ENCODE measurements at places on chromosomes 6 and 20.

DNA sequence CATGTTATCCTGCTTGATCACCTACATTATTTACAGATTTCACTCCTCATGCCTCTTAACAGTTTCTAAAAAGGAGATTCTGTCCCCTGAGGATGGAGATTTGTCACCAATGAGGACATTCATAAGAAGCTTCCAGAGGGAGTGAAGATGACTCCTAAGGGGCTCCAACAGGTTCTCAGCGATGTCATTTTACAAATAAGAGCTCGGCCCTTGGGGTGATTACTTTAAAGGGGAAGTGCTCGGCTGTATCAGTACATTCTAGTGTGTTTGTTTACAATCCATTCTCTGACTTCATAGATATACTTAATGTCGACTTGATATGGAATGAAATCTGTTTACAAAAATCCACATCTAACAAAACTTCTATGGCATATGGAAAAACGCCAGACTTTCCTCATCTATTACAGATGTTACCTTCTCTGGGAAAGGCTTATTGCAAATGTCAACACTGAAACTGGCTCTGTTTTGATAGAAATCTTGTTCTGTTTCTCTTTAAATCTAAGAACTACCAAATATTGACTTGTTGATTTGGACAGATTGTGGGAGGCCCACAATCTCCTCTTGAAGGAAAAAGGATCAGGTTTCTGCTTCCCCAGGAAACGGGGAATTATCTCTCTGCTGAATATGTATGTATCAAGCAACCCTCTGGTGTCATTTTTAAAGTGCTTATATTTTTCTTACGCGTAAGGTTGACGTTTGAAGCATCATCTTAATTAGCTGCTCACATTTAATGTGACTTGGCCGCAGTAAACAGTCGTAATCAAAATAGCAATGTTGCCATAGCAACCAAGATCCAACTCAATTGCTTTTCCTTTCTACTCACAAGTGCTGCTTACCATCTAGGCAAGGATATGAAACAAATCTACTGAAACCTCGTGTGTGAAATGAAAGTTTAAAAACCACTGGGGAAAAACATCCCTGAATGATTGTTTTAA, 95.7 kb downstream of the SHLD1 start:
- DNase-seq, result no peak

DNA sequence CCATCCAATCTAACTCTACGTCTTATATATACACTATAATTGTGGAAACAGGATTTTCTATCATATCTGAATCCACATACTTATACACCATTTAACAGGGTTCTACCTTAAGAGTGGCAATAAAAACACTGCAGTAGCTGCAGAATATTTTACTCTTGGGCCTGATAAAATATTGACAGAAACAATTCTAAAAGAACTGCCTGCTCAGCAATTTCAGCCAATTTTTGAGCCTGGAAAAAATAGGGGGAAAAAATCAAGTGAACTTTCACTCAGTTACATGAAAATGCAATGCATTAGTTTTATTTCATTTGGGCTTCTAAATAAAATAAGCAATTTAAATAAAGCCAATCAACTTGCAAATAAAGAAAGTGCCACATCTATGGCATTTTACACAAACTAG, 246.5 kb upstream of the RUNX2 start:
- no peak for DNase-seq

- DNase-seq, result no peak
These were observed 213.3 kb upstream of the SGK1 start for GRCh38 chr6:134531188-134531551.

DNA sequence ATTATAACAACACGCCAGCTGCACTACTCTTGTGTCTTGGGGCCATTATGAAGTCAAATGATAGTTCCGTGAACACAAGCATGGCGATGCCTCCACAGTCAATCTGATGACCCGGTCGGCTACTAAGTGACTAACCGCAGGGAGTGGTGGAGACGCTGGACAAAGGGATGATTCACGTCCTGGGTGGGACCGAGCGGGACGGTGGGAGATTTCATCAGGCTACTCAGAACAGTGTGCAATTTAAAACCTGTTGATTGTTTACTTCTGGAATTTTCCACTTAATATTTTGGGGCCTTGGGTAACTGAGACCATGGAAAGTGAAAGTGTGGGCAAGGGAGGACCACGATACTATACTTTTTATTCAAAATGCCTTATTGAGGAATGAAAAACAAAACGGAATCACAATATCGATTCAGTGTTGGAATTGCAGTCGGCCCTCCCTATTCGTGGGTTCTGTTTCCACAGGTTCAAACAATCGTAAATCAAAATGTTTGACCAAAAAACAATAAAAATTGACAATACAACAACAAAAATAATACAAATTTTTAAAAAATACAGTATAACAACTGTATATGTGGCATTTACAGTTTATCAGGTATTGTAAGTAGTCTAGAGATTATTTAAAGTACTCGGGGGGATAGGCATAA, 66.5 kb downstream of the MYLK4 start:
- no peak for DNase-seq

- DNase-seq, result no peak
These were observed 71.5 kb upstream of the PLN start for GRCh38 chr6:118476551-118476950.

DNA sequence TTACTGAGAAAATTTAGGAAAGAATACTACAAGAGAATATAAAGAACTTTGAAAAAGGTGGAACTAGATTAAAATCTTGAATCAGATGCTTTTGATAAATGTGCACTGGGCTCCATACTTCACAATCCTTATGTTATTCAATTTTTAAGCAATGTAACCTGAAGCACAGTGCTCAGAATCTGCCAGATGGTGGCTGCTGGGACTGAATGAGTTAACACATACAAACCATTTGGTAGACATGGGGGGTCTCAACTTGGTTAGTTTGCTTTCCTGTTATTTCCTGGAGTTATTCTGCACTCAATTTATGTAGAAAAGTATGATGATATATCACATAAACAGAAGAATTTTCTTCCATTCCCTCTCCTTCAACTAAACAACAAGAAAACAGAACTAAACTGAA, 326.5 kb downstream of the RNGTT start:
- DNase-seq, result no peak

- no peak for DNase-seq
These were observed 18.4 kb upstream of the HLA-G start for GRCh38 chr6:29809249-29809648.

DNA sequence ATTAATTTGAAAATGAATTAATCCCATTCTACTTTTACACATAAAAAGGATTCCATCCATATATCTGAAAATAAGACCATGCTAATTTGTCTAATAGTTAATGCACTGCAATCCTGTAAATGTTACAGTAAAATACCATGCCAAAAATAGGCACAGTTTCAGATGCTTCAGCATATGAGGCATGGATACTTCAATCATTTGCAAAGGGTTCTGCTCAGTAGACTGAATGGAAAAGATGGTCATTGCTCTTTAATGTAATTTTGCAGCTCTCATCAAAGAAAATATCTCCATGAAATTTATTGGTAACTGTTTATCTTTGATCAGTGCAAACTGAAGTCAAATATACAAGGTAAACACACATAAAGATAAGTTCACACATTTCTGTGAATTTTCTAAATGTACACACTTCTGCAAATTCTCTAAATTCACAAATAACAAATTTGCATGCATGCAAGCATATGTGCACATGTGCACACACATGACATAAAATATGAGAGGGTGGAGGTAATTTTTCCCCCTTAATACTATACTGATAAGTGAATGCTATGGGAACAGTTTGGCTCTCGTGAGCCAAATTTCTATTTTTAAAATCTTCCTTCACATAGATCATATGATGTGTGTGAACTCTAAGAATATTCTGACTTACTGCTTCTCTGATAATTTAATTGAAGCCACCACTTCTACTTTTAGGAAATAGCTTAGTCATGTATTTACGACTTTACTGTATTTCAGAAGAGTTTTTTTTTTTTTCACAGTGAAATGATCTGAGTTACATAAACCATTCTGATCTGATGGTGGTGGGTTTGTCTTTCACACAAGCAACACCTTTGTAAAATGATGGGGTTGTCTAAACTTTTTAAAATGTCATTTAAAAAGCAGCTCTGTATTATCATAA, 996.8 kb upstream of the CITED2 start:
- DNase-seq, result no peak

- peak; percentile 83 for DNase-seq
These were observed 40.9 kb upstream of the CDH22 start for GRCh38 chr20:46349035-46349741.

- no peak for DNase-seq
These were observed 568.5 kb upstream of the JAG1 start for GRCh38 chr20:11242320-11242719.

DNA sequence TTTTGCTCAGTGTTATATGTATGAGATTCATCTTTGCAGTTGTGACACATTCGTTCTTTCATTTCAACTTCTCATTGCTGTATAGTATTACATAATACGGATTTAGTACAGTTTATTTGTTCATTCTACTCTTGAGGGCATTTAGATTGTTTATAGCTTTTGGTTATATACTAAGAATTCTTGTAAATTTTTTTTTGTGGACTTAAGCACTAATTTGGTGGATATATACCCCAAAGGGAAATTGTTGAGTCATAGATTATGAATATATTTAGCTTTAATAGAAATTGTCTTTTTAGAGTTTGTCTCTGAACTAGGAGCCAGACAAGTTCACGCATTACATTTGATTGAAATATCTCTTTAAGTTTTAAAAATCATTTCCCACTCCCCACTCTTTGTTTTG, 79.6 kb downstream of the DNAH8 start:
- no peak for DNase-seq

DNA sequence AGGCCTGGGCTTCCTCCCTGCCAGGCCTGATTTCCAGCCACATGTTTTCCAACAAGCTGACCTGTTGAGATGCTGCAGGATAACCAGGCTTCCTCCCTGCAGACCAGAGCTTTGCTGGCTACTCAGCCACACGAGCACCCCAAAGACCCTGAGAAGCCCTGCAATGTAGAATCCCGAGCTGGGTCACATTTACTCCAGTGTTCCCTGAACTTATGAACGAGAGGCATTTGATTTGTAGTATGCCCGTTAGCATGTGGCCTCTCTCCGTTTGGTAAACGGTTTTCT, 4.0 kb downstream of the SIRPA start:
- no peak for DNase-seq

DNA sequence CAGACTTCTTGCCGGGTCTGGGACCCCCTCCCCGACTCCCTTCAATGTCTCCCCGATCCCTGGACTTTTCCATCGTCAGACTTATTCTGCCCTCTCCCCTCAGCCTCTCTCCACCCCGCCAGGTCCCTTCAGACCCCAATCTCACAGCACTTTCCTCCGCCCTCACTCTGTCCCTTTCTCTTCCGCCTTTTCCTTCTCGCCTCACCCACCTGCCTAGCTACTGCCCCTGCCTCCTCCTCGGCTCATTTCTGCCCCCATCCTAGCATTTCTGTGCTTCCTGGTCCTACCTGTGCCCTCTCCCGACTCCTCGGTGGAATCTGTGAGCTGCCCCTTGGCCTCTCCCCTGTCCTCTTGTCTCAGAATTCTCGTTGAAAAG, 616 bp downstream of the CHMP4B start:
- peak; percentile 57 for DNase-seq

GRCh38 chr20:38178065-38178491, 13.0 kb upstream of the TGM2 start:
- DNase-seq, result no peak

Data from right forelimb (tissue), 1 donor.